NCI-H1092 treated with DMSO at 0.1 percent for 48 hours (cell line): ENCODE measurements at places on chromosomes 12 and 14.

GRCh38 chr12:117067016-117067415 lies 32.2 kb downstream of the TESC start:
- DNase-seq, result no peak

GRCh38 chr12:116416166-116416565 lies 138.7 kb upstream of the MED13L start:
- DNase-seq, result no peak

- DNase-seq, result no peak
Observed at GRCh38 chr12:66058554-66058953, 72.0 kb downstream of the LLPH start.

- no peak for DNase-seq
Observed at GRCh38 chr12:29030006-29030405, 119.1 kb upstream of the FAR2 start.

DNA sequence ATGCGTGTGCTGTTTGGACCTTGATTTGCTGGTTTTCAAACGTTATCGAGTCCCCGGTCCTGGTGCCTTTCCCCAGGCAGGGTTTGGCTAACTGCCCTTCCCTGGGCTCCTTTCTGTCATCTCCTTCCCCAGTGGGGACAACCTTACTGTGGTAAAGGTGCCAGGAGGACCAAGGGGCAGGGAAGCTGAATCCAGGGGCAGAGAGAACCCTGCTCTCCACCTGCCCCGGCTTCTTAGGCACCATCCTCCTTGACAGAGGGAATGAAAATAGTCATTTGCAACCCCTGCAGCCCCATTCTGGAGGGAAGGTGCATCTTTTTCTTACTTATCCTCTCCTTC lies 5.0 kb downstream of the CEBPE start:
- DNase-seq, result no peak

DNA sequence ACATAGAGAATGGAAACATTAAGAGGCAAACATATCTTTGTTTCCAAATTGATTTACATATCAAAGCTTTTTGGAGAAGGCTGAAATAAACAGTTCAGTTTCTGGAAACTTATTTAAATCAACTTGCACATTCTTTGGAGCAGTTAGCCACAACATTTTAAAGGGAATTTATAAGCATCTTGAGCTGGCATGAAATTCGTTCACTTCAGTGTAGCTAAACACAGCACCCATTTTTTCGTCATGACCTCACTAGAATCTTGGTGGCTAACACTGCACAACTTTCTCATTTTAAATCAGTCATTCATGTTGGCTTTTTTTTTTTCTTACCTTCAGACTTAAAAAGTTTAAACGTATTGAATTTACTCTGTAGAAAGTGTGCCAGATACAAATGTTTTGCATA lies 1139.9 kb upstream of the FLRT2 start:
- no peak for DNase-seq
